NCI-H1417 treated with DMSO at 0.1 percent for 48 hours (cell line): ENCODE measurements at places on chromosomes 7 and 10.

DNA sequence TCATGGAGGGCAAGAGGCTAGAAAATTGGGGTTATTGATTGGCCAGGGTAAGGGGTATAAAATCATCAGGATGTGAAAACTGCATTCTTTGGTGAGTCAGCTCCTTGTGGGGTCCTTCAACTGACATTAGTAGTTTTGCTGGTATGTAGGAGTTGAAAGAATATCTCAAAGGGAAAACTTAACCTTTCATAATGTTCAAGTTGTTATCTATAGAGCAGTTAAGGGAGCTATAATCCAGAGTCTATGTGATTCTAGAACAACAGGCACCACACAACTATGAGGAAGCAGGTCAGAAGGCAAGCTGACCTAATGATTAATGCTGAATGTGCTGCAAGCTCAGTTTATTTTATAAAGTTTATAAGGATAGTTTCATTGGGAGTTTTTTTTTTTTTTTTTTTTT is 13.7 kb downstream of the PRPS1L1 start:
- no peak for DNase-seq

DNA sequence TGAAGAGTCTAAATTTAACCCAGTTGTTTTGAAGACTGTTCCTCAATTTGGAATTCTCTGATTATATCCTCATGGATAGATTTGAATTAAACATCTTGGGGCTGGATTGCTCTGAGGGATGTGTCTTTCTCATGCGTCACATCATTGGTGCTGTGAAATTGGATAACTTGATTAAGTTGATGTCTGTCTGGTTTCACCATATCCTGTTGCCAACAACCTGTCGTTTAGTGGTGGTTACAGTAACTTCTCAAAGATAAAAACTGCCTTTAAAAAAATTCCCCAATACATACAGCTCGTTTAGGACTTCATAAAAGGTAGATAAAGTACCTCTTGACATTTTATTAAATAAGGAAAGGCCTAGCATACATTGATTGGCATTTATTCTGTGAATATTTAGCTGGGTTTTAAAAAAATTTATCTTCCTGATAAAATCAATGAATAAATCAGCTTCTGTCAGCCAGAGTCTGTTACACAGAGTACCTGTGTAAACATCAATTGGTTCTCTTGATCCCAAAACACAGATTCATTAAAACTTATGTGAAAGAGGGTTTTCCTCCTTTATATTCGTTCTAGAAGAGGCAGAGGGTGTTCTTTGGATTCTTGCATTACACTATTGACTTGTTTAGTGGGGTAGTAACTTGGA is 10.5 kb downstream of the CRCP start:
- DNase-seq: no peak

GRCh38 chr10:71521504-71522441 is 125.1 kb downstream of the CDH23 start:
- DNase-seq: no peak

DNA sequence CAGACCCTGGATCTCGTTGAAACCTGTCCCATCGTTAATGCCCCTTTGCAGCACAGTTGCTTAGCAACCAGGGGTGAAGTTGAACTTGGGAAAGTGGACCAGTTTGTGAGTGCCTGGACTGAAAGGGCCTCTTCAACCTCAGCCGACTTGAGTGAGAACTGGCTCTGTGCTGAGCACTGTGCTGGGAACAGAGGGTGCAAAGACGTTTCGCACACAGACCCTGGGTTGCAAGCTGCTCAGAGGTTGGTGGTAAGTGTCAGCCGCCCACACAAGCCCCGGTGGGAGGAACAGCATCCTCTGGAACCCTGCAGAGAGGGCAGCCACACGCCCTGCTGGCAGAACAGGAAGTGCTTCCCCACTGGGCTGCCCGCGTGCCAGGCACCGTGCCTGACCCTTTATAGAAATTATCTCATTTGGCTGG is 89.2 kb downstream of the CARD11 start:
- no peak for DNase-seq

- DNase-seq: no peak
These were observed 63.2 kb upstream of the CAV2 start for GRCh38 chr7:116436305-116436826.

DNA sequence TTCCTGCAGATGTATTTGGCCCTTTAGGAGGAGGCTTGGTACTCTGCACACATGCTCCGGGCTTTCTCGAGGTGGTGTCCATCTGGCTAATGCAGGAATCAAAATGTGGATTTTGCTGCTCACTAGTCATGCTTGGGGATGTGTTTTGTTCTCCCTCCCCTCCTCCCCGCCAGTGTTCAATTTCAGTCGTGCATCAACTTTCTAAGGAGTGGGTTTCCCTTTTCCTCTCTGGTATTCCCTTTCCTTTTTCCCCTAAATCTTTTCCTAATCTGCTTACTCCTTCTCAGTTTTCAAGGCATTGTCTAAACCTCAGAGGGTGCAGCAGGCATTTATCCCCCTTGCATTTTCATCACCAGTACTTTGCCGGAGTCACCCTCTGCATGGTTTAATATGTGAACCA is 201.8 kb downstream of the CCDC3 start:
- DNase-seq: no peak
